Ovary (tissue), 10 donors: ENCODE measurements at places on chromosomes 2 and 18. TPM values are rescaled to one million over a fixed set of nuclear protein-coding genes. Genes with fewer than 3 reads are reported as not detected.

GRCh38 chr18:55794288-55795052 lies 206.5 kb upstream of the TCF4 start:
- no peak for DNase-seq

GRCh38 chr2:119256582-119256921 lies 32.9 kb downstream of the STEAP3 start:
- no peak for DNase-seq

ICA1L gene
- 24.6 TPM for total RNA-seq

- DNase-seq: no peak
Measured at GRCh38 chr2:12665334-12665733, 51.4 kb upstream of the TRIB2 start.

DNA sequence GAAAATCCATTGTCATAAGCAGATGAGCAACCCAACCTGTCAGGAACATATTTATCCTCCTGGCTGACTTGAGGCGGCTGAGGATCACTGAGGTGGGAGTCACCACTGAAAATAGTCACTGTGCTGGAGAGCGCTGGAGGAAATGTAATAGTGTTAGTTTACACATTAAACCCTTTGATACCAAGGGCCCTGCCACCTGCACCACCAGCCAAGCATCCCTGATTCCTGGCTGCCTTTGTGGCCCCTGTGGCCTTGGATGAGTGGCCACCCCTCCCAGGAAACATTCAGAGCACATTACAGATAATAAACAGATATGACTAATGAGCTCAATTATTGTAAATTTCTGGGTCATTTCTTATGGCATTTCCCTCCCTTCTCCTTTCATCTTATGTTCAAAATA lies 105.9 kb downstream of the LYPD1 start:
- no peak for DNase-seq
